ENCODE measurements at places on chromosomes 11 and 22.
A peak's percentile ranks its signal among the peaks of the same experiment; 100 is the strongest.

- peak; percentile 85 for DNase-seq
Observed at GRCh38 chr11:69166218-69167115, 10.7 kb downstream of the SMIM38 start.

GRCh38 chr11:41040474-41040873 is 419.0 kb downstream of the LRRC4C start:
- no peak for DNase-seq

DNA sequence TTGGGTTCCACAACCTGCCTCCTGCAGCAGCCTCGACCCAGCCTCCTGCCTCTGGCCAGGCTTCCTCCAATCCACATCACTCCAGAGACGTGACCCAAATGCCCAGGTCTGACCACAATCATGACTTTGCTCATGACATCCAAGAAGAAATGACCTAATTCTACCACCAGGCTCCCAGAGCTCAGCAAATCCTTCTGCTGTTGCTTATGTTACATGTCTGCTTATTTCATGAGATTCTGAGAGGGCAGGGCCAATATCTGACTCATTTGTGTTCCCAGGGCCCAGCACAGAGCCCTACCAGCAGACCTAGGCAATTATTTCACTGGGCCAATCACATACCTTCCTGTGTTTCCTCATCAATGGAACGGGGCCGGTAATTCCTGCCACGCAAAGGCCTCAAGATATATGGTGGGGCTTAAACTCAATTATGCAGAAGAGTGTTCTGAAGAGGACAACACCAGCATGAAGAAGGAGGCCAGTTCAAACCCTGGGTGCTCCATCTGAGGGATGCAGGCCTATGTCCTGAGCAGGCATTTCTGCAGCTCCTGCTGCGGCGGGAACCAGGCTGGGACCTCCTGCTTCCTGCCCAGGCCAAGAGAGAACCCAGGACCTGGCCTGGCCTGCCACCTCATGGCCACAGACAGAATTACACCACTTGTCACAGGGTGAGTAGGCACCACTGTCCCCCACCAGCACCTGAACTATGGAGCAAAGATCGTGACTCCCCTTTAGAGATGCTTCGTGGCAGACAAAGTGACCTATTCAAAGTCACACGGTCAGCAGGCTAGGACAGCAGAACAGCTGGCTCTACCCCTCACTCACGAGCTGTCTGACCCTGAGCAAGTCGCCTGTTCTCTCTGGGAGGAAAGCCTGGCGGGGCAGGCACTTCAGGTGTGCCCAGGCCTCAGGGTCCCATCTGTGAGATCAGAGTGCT is 5.9 kb downstream of the CENPM start:
- DNase-seq: no peak

DNA sequence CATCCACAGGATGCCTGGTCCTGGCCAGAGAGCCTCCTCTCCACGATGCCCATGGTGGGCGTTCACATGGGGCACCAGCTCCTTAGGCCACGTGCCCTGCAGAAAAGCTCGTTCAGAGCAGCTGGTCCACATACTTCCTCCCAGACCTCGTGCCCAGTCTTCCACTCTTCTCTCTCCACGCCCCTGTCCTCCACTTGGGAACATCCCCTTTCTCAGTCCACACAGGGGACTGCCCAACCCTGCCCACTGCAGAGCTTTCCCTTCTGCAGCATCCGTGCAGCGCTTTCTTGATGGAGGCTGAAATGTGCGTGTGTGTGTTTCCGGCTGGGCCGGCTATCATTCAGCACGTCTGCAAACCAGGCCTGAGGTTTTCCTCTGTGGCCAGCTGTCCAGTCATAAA is 11.3 kb downstream of the TPCN2 start:
- no peak for DNase-seq

GRCh38 chr11:69425895-69426544 is 55.4 kb upstream of the LINC01488 start:
- no peak for DNase-seq

- no peak for DNase-seq
Observed at GRCh38 chr11:724049-724777, 18.2 kb downstream of the EPS8L2 start.
